ENCODE measurements at places on chromosomes 2 and 18.
A peak's percentile ranks its signal among the peaks of the same experiment; 100 is the strongest.

GRCh38 chr2:105362862-105363591 is 25.7 kb downstream of the C2orf49 start:
- no peak for DNase-seq

DNA sequence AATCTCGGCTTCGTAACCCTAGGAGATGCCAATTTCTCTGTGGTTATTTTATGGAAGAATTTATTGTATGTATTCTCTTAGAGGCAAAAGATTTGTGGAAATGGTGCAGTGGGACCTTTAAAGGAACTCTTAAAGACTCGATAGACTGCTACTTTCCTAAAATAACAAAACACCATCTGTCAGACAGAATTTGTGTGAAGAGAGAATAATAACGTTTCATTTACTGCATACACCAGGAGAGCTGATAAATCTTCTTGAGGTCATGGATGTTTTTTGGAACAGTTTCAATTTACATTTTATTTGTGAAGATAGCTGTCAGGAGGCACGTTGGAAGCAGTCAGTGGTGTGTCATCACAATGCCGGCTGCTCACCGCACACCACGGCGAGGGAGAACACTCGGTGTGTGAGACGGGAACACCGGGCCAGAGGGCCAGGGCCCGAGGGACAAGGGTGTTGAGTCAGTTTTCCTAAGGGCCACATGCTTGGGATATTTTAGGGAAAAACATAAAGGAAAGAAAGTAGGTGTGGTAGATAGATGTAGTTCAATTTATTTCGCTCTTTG is 1681.0 kb upstream of the DDX18 start:
- peak; percentile 2 for DNase-seq

DNA sequence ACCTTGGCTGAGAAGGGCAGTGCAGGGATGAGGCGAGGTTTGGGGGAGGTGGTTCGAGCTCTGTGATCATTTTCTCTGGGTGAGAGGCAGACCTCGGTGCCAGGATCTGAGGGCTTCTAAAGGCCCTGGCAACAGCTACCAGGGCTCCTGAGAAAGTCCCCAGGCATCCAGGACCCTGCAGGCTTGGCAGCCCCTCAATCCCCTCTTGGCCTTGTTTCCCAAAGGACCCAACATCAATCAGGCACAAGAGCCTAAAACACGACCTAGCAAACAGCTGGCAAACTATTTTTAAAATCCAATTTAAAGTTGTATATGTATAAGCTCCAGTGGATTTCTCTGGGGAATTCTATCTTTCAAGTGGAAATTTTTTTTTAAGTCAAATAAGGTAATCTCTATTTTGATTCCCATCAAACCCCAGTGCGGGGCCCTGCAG is 15.0 kb upstream of the MAT2A start:
- DNase-seq: no peak

DNA sequence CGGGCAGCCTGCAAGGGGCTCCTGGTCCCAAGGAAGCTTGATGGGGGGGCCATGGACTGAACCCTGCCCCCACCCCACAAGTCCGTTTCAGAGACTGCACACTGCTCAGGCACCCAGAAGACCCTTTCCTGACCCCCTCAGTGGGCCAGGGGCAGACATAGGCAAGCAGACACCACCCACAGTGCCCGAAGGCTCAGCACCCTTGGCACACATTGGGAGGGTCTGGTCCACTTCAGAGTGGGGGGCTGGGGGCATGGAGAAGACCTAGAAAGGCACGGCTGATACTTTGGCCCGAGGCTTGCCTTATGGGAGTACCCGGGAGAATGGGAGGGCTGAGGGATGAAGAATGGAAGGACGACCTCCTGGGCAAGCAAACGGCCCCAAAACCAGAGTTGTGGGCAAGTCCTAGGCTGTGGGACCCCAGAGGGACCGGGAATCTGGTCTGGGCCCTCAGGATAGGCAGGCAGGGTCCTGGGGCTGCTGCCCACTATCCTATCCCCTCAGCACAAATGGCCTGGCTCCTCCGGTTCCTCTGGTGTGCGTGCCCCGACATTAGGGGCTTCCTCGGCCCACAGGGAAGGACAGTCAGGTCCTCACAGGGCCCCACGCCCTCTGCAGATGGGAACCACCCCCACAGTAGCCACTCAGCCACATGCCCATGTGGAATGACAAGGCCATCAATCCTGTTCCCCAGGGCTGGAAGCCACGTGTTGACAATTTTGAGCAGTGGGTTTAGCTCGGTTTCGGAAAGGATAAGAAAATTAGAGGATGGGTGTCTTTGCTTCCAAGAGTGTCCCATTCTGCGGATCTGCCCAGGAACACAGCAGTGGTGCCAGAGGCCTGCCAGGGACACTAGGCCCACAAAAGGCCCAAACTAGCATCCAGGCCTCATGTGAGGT is 15.0 kb upstream of the GPC1 start:
- no peak for DNase-seq

DNA sequence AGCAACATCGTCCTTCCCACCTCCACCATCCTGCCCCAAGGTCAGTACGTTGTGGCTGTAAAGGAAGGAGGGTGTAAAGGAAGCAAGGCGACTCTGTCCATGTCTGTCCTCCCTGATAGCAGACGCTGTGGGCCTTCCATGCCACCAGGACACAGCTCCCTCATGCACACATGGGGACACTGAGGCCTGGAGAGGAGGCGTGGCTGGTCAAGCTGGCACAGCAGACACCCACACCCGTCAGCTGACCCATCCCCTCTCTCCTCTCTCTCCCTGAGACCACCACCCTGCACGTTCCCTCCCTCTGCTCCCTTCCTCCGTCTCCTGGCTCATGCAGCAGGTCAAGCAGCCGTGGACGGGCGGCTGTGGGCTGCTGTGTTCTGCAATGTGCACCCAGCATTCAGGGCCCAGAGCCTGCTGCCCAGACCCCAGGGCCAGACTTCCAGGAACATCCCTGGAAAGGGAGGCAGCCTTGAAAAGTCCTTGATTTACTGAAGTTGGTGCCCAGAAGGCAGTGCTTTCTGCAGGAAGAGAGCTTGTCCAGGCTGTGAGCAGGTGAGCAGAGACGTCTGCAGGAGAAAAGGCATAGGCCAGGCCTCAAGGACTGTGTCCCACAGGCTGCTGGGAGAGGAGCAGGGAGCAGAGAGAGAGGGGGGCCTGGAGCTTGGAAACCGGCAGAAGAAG is 133.6 kb downstream of the DDX1 start:
- no peak for DNase-seq

DNA sequence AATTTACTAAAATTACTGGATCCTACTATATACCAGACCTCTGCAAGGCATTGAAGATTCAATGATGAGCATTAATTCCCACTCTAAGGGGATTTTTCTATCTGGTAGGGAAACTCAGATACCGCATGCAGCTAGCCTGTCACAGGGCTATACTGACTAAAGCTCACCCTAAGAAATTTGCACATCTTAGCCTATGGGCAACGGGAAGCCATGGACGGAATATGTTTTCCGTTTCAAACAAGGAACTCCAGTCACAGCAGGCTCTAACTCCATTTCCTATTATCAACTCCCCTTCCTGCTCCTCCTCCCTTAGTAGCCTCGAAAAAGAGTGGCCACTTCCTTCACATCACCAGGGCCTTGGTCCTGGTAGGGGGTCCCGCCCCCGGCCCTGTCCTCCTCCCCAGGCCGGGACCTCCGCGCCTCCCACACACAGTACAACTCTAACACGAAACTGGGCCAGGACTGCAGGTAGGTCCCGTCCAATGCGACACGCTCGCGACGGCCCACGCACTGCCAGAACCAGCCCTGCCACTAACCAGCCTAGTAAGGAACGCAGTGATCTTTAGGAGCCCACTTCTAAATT is 659 bp upstream of the COX5B start:
- no peak for DNase-seq

GRCh38 chr2:218219934-218220333 is 2.9 kb downstream of the ARPC2 start:
- no peak for DNase-seq

- DNase-seq: no peak
Measured at GRCh38 chr2:181146171-181146570, 165.8 kb downstream of the UBE2E3 start.

DNA sequence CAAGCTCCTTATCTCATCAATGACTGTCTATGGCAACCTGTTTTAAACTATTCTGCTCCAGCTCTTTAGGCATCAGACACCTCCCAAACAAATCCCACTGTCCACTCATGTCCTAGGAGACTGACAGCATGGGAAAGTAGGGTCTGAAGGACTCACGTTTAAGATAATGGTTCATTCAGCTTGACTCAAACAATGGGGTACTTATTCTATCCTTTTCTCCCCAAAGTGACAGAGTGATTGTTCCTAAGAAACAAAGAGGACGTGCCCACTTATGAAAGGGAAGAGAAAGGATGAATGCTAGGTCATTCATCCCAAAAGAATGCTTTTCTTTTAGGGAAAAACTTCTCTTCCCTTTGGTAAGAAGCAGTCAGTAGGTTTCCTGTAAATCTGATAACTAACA is 41.9 kb downstream of the ALK start:
- DNase-seq: no peak

- no peak for DNase-seq
Measured at GRCh38 chr2:24350826-24351626, 9.3 kb downstream of the ITSN2 start.

- DNase-seq: no peak
Measured at GRCh38 chr2:118974103-118974993, 32.4 kb downstream of the MARCO start.

GRCh38 chr2:126449677-126450076 is 206.3 kb upstream of the GYPC start:
- no peak for DNase-seq

DNA sequence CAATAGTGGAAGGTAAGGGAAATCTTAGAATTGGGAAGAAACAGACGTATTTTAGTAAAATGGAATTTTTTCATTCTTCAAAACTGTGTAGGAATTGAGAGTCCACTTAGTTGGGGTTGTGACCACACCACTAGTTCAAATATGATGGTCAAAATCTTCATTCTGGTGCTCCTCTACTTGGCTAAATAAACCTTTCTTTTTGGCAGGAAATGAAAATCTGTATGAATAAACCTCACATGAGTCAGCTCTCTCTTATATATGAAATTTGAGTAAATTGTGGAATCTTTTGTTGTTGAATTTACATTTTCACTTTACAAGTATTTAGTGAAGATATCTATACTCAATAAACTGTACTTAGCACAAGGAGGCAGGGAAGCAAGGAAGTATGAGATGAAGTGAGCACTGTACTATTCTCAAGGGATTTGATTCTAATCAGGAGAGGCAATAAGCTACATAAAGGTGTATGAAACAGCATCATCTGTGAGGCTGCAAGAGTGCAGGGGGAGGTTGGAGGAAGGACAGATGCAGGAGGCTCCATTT is 20.5 kb downstream of the IL18R1 start:
- DNase-seq: no peak

DNA sequence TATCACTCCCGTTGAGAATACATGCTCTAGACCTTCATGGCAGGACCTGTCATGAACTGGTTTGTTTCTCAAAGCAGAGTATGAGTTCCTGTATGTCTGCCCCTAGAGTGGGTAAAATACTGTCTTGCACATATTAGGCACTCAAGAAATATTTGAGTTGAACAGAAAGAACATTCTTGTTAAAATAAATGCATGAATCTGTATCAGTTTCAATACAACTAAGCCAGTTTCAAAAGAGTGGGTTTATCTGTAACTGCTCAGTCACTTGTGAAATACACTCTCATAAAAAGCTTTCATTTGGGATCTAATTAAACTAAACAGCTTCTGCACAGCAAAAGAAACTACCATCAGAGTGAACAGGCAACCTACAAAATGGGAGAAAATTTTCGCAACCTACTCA is 69.2 kb downstream of the RFTN2 start:
- DNase-seq: no peak

DNA sequence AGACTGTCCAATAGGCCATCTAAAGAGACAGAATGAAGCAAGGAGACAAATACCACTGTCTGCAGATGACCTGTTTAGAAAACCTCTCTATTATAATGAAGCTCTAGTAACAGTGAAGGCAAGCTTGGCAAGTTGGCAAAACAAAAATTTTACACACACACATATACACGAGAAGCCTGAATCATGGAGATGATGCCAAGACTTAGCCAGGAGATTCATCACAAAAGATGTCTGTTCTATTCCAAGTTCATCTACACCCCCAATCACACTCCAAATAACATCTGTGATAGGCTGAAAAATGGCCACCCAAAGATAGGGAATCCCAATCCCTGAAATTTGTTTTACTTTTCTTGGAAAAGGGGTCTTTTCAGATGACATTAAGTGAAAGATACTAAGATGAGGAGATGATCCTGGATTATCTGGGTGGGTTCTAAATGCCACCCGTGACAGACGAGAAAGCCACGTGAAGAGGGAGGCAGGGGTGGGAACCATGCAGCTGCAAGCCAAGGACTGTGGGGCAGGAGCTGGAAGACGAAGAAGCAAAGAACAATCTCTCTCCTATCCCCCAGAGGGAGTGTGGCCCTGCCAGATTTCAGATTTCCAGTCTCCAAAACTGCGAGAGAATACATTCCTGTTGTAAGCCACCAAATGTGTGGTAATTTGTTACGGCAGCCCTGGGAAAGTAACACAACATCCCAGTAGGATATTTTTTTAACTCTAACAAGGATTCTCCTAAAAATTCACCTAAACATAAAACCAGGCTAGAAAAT is 20.0 kb downstream of the HDLBP start:
- DNase-seq: no peak

GRCh38 chr2:10039658-10040410 is 3.5 kb upstream of the KLF11 start:
- no peak for DNase-seq

DNA sequence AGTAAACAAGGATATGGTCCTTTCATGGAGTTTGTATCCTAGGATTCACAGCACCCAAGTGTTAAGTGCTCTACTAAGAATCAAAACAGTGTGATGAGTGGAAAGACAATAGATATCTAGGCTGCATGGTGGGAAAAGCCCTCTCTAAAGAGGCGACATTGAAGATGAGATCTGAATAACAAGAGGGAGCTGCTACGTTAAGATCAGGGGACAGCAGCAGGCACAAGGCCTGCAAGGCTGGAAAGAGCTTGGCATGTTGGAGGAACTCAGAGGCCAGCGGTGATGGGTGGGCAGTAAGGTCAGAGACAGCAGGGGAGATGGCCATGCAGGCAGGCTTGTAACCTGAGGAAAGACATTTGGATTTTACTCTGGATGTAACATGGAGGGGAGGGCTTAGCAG is 177.5 kb downstream of the GFPT1 start:
- DNase-seq: no peak

DNA sequence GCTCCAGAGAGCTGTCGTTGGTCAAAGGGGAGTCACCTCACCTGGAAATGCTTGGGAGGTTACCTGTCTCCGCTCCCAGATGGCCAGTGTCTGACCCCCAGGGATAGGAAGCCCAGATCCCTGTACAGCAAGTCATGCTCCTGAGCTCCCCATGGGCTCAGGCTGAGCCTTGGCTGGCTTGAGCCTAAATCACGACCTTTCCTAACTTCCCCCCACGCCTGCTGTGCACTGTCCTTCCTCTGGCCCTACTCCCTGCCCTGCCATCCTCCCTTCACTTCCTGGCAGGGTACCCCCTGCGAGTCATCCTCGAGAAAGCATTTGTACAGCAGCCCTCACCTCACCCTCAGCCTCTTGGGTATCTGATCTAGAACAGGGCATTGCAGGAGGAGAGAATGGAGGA is 9.2 kb upstream of the HDAC4 start:
- DNase-seq: no peak

GRCh38 chr18:57697426-57697825 is 75.8 kb upstream of the NARS1 start:
- DNase-seq: no peak

All from NCI-H1436 treated with DMSO at 0.1 percent for 48 hours (cell line).